ENCODE measurements at places on chromosomes 5 and 9. TPM values are rescaled to one million over a fixed set of nuclear protein-coding genes. Genes with fewer than 3 reads are reported as not detected.

The MARVELD2 gene
- total RNA-seq: 1.3 TPM

The CLIC3 gene
- 4.8 TPM for total RNA-seq

The RABEPK gene
- 41.2 TPM for total RNA-seq

The ZNF346 gene
- total RNA-seq: 16.4 TPM

The ARHGEF37 gene
- total RNA-seq: 0.99 TPM

The REEP2 gene
- 6.8 TPM for total RNA-seq

The NR2F1-AS1 gene
- 9.8 TPM for total RNA-seq

The RASGRF2 gene
- 2.0 TPM for total RNA-seq

The DRD1 gene
- total RNA-seq: 0.53 TPM

The ARID3C gene
- 0.31 TPM for total RNA-seq

The IFNA14 gene
- not detected for total RNA-seq

Data from aortic smooth muscle cell (primary cell).